ENCODE measurements at places on chromosomes 2 and 18.

GRCh38 chr2:164046040-164046439 lies 310.2 kb upstream of the FIGN start:
- no peak for DNase-seq

DNA sequence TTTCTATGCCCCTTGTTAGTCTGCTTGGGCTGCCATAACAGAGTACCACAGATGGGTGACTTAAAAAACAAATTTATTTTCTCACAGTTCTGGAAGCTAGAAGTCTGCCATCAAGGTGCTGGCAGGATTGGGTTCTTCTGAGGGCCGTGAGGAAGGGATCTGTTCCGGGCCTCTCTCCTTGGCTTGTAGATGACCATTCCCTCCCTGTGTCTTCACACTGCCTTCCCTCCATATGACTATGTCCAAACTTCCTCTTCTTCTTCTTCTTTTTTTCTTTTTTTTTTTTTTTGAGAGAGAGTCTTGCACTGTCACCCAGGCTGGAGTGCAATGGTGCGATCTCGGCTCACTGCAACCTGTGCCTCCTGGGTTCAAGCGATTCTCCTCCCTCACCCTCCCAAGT lies 13.1 kb upstream of the CCNYL1 start:
- no peak for DNase-seq

DNA sequence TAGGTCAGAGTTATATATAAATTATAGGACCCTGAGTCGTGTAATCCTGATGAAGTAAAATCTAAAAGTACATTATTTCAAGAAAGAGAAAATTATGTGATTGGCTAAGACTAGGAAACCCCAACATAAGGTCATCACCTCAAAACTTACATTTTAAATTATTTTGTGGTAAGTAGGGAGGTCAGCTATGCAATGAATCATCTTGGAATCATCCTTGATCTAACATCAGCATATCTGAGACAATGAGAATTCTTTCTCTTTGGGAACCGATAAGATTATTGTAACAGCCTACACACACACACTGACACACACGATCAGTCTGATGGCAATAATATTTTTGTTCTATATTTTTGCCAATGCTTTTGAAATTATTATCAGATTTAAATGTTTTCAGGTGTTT lies 904.8 kb upstream of the CHAC2 start:
- no peak for DNase-seq

- DNase-seq: no peak
These were observed 384.7 kb upstream of the RAB12 start for GRCh38 chr18:8224576-8224975.

GRCh38 chr2:109435901-109436598 lies 177.7 kb downstream of the SEPTIN10 start:
- DNase-seq: no peak

DNA sequence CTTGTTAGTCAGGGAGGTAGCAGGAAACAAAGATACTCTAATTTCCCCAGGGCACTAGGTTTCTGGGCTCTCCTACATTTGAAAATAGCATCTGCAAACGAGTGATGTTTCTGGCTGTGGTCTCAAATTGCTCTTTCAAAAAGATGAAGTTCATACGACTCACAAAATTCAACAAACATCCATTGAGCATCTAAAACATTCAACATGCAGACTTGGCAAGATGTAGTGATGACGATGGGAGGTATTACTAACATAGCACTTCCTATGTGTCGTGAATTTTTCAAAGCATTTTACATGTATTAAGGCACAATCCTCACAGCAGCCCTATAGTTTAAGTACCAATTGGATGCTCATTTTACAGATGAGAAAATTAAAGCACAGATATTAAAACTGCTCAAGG lies 5.2 kb downstream of the CCBE1 start:
- no peak for DNase-seq

GRCh38 chr2:101151859-101152271 lies 683 bp upstream of the TBC1D8 start:
- DNase-seq: no peak

- DNase-seq: no peak
These were observed 45.1 kb downstream of the HS6ST1 start for GRCh38 chr2:128273469-128274081.

- no peak for DNase-seq
These were observed 57.1 kb downstream of the CAVIN2 start for GRCh38 chr2:191789796-191790195.

DNA sequence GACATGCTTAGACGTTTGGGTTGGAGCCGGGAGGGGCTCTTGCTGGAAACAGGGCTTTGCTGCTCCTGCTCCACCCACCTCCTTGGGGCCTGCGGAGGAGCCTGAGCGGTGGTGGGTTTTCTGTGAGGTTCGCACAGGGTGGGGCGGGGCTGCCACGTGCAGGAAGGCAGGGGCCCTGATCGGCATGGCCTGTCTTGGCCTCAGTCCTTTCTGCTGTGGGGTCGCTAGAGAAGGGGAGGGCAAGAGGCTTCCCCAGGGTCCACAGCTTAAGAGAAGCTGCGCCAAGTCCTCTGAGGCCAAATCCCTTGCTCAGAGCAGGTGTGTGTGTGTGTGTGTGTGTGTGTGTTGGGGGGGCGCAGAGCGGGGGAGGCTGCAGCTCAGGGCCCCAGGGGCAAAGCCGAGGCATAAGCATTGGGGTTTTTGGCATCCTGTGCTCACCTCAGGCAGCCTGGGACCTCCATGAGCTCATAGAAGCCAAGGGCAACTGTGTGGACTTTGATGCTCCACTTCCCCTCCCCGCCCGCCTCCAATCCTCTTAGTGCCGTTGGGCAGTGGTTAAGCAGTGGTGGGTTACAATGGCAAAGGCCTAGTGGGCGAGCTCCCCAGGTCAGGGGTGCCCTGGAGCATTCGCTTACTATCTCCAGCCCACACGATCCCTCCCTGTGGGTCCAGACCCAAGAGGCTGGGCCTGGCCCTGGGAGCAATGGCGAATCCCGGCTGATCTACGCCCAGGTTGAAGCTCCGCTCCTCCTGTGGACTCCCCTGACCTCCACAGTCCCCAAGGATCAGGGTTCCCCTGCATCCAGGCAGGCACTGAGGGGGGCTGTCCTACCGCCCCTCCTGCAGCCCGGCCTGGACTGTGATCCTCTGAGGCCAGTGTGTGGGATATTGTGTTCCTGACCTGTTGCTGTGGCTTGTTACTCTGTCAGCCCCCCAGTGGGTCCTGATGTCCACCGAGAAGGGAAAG lies 28.9 kb downstream of the TOGARAM2 start:
- no peak for DNase-seq

DNA sequence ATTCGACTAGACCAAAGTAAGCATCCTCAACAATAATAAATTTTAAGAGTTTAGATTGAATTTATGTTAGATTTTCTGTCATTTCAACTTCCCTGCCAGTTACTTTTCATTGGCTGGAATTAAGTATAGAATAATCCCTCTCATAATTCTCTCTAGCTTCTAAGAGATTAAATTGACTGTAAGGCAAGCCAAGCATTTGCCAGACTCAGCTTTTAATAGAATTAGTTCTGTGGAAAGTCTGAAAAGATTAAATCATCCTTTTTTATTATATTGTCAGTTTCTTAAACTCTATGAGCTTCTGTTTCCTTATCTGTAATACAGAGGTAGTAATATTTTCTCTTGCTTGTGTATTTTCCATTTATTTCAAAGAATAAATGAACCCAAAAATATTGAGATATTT lies 77.9 kb upstream of the ZNF804A start:
- DNase-seq: no peak

DNA sequence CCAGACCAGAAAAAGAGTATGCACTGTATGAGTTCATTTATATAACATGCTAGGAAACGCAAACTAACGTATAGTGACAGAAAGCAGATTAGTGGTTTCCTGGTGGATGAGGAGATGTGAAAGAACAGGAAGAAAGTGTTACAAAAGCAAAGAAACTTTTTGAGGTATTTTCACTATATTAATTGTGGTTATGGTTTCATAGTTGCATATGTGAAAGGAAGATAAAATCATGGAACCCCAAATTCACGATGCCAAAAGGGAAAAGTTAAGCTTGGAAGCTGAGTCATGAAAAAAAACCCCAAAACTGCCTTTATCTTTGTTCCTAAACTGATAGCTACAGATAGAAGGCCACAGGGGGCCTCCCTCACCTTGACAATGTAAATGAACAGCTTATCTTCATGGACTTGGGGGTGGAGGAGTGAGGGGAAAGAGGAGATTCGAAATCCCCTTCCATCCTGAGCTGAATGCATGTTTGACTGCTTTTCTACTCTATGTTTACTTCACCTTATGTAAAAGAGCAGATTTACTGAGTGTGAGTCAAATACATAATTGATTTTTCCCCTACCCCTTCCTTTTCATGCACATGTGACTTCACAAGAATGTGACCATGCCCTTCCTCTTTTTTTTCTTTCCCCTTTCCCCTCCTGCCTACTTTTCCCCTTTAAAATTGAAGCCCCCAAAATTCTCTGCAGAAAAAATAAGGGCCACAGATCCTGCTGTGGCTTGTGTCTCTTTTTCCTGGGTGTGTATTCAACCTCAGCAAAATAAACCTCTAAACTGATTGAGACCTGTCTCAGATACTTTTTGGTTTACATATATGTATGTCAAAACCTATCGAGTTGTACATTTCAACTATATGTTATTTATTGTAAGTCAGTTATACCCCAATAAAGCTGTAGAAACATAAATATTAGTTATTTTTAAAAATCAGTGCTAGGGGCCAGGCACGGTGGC lies 100.1 kb upstream of the TLK1 start:
- DNase-seq: peak; percentile 73

DNA sequence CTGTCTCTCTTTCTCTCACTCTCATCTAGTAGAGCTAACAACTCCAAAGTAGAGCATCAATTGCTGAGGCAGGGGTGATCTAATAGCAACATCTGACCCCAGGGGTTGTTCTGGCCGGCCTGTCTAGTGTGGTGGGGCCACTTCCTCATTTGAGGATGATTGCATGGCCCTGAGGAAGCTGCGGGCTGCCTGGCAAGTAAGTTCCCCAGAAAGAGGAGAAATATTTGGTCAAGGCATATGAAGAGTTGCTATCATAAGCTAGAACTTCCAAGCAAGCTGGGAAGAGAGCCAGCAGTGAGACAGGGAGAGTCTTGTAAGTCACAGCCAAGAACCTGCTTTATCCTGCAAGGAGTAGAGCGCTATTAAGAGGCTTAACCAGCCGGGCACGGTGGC lies 50.8 kb upstream of the TMEM87B start:
- DNase-seq: peak; percentile 91

- no peak for DNase-seq
These were observed 4.3 kb downstream of the TGOLN2 start for GRCh38 chr2:85323351-85323987.

DNA sequence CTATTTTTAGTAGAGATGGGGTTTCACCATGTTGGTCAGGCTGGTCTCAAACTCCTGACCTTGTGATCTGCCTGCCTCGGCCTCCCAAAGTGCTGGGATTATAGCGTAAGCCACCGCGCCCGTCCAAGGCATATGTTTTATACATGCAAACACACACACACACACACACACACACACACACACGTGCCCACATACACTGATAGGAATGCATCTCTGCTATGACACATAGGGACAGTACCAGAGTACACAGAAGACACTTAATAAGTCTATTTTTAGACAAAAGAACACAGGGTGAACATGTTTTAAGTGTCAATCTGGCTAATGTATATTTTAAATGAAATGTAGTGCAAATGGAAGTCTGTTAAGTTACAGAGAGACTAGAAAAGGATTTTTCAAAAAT lies 10.7 kb upstream of the RNF103 start:
- no peak for DNase-seq

- DNase-seq: no peak
These were observed 279.3 kb downstream of the NYAP2 start for GRCh38 chr2:225678792-225679191.

- no peak for DNase-seq
These were observed 57.1 kb upstream of the OTOS start for GRCh38 chr2:240197462-240198139.

- DNase-seq: no peak
These were observed 66.8 kb upstream of the ASAP2 start for GRCh38 chr2:9139491-9140443.

DNA sequence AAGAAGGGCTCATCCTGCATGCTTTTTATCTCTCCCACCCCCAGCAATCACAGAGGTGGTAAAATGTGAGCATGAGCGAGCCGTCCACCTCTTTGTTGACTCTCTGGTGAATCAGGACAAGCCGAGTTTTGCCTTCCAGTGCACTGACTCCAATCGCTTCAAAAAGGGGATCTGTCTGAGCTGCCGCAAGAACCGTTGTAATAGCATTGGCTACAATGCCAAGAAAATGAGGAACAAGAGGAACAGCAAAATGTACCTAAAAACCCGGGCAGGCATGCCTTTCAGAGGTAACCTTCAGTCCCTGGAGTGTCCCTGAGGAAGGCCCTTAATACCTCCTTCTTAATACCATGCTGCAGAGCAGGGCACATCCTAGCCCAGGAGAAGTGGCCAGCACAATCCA lies 19.5 kb downstream of the LIPG start:
- peak; percentile 13 for DNase-seq

DNA sequence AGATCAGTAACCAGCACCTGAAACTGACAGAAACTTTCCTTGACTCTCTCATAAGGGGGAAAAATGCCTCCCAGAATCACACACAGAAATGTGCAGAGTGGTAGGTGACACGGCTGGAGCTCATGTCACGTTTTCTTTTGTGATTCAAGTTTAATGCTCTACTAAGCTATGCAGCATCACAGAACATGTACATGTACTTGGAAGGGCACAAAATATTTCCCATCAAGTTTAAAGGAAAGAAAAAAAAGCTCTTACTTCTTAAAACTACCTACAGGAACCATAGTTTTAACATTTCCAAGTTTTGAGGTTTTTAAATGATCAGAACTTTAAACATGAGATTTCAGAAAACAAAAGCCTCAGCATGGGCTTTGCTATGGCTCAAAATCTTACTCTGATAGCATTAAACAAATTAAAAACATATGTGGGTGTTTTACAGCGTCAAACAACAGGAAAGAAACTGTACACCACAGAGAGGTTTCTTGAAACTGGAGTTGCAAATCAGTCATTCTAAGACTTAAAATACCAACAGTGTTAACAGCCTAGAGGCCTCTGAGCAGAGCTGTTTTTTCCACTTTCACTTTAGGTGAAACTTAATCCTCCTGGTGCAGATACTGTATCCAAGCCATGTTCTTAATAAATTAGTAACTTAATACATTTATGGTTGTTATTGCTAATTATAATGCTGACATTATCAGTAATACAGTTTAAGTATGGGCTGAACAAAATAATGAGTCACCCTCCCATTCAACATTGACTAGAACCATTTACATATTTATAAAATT lies 30.1 kb downstream of the MBP start:
- peak; percentile 44 for DNase-seq

GRCh38 chr2:195408196-195408595 lies 248.8 kb upstream of the SLC39A10 start:
- no peak for DNase-seq

GRCh38 chr18:69022426-69022825 lies 224.5 kb downstream of the CCDC102B start:
- DNase-seq: no peak

- no peak for DNase-seq
These were observed 324.0 kb downstream of the RNF144A start for GRCh38 chr2:7241041-7241745.

Measured in GF-D8 (cell line).